ENCODE measurements at places on chromosomes 6 and 20. TPM values are rescaled to one million over a fixed set of nuclear protein-coding genes. Genes with fewer than 3 reads are reported as not detected.

Gene RIMS4
- total RNA-seq = not detected

Gene SPTLC3
- total RNA-seq = 1.1 TPM

Gene PEX7
- total RNA-seq = 5.5 TPM

Gene NCOA7
- 30.9 TPM for total RNA-seq

Gene FAM217A
- total RNA-seq = not detected

Gene CGA
- total RNA-seq = not detected

Gene RNF182
- 0.40 TPM for total RNA-seq

Gene CLVS2
- total RNA-seq = not detected

Gene SLC22A23
- total RNA-seq = 5.8 TPM

Gene OPRL1
- total RNA-seq = 1.0 TPM

Gene RCAN2
- total RNA-seq = 0.13 TPM

Gene HLA-DRA
- not detected for total RNA-seq

Gene HCRTR2
- total RNA-seq = not detected

Gene TNFRSF6B
- 13.2 TPM for total RNA-seq

Gene HTR1B
- 65.6 TPM for total RNA-seq

Gene DEFB118
- not detected for total RNA-seq

Gene SPO11
- total RNA-seq = not detected

Gene SLC17A1
- not detected for total RNA-seq

Gene LCA5
- 7.3 TPM for total RNA-seq

Gene PPP1R3D
- total RNA-seq = 7.5 TPM

Gene HIVEP2
- total RNA-seq = 3.6 TPM

Gene GJA10
- total RNA-seq = not detected

Gene SIRPD
- total RNA-seq = not detected

Gene RAD21L1
- 0.07 TPM for total RNA-seq

Gene MUC21
- total RNA-seq = not detected

Gene ELOVL2
- total RNA-seq = not detected

Gene FAM209B
- not detected for total RNA-seq

Gene CDH22
- 0.13 TPM for total RNA-seq

Gene ID1
- total RNA-seq = 204 TPM

Gene SLC2A10
- 9.3 TPM for total RNA-seq

Gene CAP2
- 4.5 TPM for total RNA-seq

Gene MYB
- total RNA-seq = 0.14 TPM

Gene PHF3
- total RNA-seq = 73.9 TPM

All from thoracic aorta endothelial cell (primary cell).